NCI-H2107 (cell line): ENCODE measurements at places on chromosomes 1 and 21.

DNA sequence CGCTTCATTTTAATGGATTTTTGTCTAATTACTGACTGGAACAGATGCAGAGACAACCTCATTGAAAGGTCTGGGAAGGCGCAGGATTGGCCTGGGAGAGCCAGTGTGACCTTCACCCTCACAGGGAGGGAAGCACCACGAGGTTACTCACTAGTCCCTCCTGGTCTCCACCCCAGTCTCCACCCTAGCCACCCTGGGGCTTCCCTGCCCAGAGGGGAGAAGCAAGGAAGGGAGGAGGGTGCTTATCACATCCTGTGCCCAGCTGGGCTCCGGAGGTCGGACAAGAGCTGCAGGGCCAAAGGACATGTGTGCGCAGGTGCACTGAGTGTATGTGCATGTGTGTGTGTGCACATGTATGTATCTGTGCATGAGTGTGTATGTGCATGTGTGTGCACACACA lies 220.1 kb upstream of the VAMP3 start:
- DNase-seq: no peak

GRCh38 chr1:40059960-40060750 lies 19.6 kb downstream of the CAP1 start:
- DNase-seq: no peak

DNA sequence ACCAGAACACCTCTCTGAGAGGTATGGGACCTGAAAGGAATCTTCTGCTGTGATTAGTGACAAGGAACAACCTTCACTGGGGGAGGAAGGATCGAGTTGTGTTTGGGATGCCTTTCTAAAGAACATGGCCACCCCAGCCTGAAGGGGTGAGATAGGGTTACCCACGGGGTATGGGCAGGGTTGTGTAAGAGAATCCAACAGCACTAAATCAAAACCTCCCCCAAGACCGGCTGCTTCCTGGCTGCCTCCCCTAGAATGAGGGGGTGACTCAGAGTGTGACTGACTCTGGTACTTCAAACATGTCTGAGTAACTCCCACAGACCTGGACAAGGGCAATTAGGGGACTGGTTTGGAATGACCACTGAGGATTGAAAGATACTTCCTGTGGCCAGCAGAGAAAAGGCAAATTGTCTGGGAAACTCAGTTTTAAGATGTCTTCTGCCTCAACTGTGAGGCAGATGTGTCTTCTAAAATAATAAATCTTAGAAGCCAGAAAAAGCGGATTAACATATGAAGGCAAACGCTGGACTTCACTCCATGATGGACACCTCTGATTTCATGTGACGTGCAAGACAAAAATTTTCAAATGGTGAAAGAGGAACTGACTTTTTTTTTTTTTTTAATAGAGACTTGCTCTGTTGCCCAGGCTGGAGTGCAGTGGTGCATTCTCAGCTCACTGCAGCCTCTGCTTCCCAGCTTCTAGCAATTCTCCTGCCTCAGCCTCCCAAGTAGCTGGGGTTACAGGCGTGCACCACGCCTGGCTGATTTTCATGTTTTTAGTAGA lies 6.7 kb upstream of the PTPN14 start:
- DNase-seq: no peak

DNA sequence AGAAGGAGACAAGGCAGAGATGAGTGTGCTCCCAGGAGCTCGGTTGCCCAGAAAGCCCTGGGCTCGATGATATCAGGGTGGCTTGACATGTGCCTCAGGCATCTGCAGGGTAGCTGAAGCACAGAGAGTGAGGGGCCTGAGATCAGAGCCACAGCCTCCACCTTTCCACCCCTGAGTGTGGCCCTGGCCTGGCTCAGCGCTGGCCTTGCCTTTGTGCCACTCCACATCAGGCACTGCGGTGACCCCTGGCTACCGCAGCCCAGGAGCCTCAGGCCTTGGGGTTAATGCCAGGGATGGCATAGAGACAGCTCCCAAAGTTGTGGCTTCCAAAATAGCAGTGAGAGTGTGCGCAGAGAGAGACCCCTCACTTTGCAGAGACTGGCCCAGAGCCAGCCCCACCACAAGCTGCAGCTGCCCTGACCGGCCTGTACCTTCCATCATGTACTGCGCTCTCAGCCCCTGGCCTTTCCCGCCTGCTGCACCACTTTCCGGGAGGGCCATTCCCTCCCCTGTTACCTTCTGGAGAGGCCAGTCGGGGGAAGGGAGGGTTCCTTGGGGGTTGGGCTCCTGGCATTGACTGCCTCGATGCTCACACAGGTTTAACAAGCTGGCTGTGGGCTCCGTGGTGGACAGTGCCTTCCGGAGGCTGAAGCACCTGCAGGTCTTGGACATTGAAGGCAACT lies 19.5 kb downstream of the PODN start:
- DNase-seq: no peak

GRCh38 chr21:14284481-14284880 lies 68.5 kb downstream of the RBM11 start:
- no peak for DNase-seq

GRCh38 chr1:69952676-69953075 lies 252.7 kb downstream of the LRRC40 start:
- DNase-seq: no peak

- DNase-seq: no peak
These were observed 101.7 kb upstream of the CASZ1 start for GRCh38 chr1:10897981-10898728.

DNA sequence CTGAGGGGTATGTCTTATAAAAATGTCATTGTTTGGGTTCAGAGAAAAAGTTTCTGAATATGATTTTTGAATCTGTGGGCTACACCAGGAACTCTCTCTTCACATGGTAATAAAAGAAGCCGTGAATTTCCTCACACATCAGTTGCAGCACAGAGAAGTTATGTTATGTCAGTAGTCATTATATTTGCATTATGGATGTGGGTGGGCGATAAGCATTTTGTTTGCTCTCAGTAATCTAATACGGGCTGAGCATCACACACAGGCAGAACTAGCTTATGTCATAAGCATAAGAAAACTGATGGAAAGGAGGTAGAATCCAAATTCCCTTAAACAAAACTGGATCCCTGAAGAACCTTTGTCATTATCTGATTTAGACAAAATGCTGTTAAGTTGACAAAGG lies 70.8 kb downstream of the PRDM2 start:
- DNase-seq: no peak

DNA sequence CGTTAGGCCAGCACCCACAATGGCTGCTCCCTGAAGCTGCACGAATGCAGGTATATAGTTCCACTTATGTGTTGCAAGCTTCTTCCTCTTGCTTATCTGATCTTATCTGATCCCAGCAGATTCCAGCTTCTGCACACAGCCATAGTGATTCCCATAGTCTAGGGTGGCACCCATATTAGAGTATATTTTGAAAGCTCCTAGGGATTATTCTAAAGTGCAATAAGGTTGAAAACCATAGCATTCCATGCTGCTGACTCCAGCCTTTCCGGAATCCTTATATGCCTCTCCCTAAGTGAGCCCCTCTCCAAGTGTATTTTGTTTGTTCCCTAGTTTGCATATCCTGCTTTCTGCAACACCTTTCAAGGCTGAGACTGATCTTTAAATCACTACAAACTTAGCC lies 432.0 kb downstream of the SETD4 start:
- no peak for DNase-seq

- DNase-seq: no peak
These were observed 185.3 kb downstream of the AK5 start for GRCh38 chr1:77467021-77467595.

- no peak for DNase-seq
These were observed 227.1 kb downstream of the LHX8 start for GRCh38 chr1:75361260-75361659.

GRCh38 chr21:33364830-33365229 lies 38.4 kb upstream of the IFNGR2 start:
- DNase-seq: no peak
